A549 treated with ZK216348 at 1 μM for 4 hours (cell line): ENCODE measurements at places on chromosomes 5 and 9. TPM values are rescaled to one million over a fixed set of nuclear protein-coding genes. Genes with fewer than 3 reads are reported as not detected.

Gene DAB2IP
- 10.3 to 15.4 TPM (median 12.9 TPM) in 5 replicates for total RNA-seq

Gene INSL6
- total RNA-seq: not detected in 5 replicates

Gene KCNMB1
- total RNA-seq: not detected in 5 replicates

Gene NR6A1
- total RNA-seq: 1.5 to 2.1 TPM (median 2.0 TPM) in 5 replicates

Gene CDH6
- 0.07 to 0.15 TPM (median 0.11 TPM) in 4 of 5 replicates, not detected in the other for total RNA-seq

Gene PCDHGB7
- total RNA-seq: 0.05 to 0.08 TPM (median 0.06 TPM) in 3 of 5 replicates, not detected in the others

Gene EMB
- 3.8 to 9.0 TPM (median 6.1 TPM) in 5 replicates for total RNA-seq

Gene NRARP
- total RNA-seq: 1.9 to 7.2 TPM (median 5.6 TPM) in 5 replicates

Gene MARCOL
- not detected in 5 replicates for total RNA-seq

Gene BHMT2
- total RNA-seq: not detected in 5 replicates

Gene TESK1
- 22.7 to 34.4 TPM (median 30.2 TPM) in 5 replicates for total RNA-seq

Gene IRGM
- 0.14 TPM in 1 of 5 replicates, not detected in the others for total RNA-seq

Gene MCIDAS
- total RNA-seq: 1.4 to 2.4 TPM (median 1.9 TPM) in 5 replicates

Gene DOCK8
- total RNA-seq: 0.23 to 1.0 TPM (median 0.40 TPM) in 5 replicates

Gene QRFP
- total RNA-seq: not detected in 5 replicates

Gene ARPC5L
- total RNA-seq: 59.5 to 84.2 TPM (median 74.0 TPM) in 5 replicates
